Activated naive CD8-positive, alpha-beta T cell treated with anti-CD3 and anti-CD28 coated beads for 36 hours (primary cell): ENCODE measurements at places on chromosomes 6 and 20.

- DNase-seq: no peak
Observed at GRCh38 chr6:84421031-84421430, 193.6 kb upstream of the CEP162 start.

DNA sequence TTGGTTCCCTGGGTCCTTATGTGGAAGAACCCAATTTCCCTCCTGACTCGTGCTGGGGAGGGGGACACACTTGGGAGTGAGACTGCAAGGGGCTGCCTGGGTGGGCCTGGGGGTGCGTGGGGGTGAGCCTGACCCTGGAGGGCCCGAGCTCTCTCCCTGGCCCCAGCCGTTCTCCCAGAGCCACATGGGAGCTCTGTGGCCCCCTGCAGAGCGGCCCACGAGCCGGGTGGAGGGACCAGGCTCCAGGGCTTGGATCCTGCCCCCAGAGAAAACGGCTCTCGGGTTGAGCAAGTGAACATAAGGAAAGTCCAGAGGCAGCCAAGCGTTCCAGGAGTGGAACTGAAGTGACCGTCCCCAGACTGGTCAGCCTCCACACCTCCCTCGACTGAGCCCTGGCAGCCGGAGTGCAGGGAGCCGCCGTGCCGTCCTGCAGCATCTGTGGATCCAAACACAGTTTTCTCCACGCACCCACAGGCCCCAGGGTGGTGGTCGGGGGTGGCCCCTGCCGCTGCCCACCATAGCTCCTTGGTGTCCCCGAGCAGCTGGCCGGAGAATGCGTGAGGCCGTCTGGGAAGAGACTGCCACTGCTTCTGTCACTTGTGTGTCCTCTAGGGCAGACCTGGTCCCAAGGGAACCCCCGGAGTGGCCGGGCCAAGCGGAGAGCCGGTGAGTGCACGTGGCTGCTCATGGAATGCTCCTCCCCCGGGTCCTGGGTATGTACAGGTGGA is 10.6 kb downstream of the COL9A3 start:
- DNase-seq: no peak

DNA sequence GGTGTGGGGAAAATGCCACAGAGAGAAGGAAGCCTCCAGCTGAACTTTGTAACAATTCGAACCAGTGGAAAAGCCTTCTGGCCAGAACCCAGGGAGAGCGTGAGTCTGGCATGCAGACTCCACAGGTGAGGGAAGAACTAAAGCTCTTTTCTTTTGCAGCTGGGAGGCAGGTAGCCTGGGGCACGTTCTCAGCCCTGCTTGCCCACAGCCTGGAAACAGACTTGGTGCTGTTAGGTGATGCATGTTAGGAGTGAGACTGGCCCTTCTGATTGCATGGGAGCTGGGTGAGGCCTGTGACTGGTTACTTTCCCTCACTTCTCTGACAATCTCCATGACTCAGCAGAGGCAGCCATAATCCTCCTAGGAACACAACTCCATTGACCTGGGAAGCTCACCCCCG is 34.2 kb downstream of the PROKR2 start:
- DNase-seq: no peak

DNA sequence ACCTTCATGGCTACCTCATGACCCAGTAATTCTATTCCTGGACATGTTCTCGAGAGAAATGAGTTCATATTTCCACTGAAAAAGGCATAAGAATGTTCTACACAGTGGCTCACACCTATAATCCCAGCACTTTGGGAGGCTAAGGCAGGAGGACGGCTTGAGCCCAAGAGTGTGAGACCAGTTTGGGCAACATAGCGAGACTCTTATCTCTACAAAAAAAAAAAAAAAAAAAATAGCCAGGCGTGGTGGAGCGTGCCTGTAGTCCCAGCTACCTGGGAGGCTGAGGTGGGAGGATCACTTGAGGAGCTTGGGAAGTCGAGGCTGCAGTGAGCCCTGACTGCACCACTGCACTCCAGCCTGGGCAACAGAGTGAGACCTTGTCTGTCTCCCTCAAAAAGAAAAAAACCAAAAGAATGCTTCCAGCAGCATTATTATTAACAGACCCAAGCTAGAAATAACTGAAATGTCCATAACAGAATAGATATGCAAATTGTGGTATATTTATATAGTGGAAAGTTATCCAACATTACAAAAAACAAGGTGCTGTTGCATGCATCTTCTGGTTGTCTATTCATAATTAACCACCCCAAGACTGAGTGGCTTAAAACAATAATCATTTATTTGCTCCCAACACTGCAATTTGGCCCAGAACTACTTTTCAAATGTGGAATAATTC is 9.4 kb upstream of the RAB44 start:
- DNase-seq: no peak

- DNase-seq: peak; percentile 48
Observed at GRCh38 chr6:70884074-70884983, 72.5 kb downstream of the B3GAT2 start.

GRCh38 chr6:133837801-133838349 is 51.0 kb upstream of the TCF21 start:
- DNase-seq: peak; percentile 63
